ENCODE measurements at places on chromosomes 11 and 22. TPM values are rescaled to one million over a fixed set of nuclear protein-coding genes. Genes with fewer than 3 reads are reported as not detected.

- DNase-seq = no peak
Observed at GRCh38 chr11:85626496-85626895, 648 bp downstream of the DLG2 start.

GRCh38 chr22:20091690-20092476, 11.8 kb downstream of the DGCR8 start:
- no peak for DNase-seq

- DNase-seq = no peak
Observed at GRCh38 chr11:115257678-115258077, 246.5 kb downstream of the CADM1 start.

GRCh38 chr22:48079505-48080290, 1317.2 kb downstream of the TBC1D22A start:
- DNase-seq = no peak

DNA sequence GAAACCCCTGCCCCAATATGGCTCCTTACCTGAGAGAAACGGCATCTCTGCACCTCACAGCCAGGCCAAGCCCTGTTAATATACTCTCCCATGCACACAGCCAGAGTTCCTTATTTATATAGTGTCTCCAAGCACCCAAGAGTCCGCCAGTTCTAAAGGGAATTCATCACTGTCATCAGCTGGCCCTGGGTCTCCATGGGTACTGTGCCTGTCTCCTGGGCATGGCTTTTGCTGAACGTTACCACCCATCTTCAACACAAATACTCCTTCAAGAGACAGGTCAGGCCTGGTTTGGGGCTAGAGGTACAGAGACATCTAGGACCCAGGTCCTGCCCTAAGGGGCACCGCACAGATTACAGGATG, 1.6 kb upstream of the ATG16L2 start:
- no peak for DNase-seq

GRCh38 chr11:1480555-1481482, 5.8 kb downstream of the MOB2 start:
- no peak for DNase-seq

Gene C11orf16
- total RNA-seq = not detected

Gene TCN2
- total RNA-seq = 8.4 TPM

Gene KRTAP5-4
- total RNA-seq = not detected

Gene SGSM1
- total RNA-seq = 11.4 TPM
